Fibroblast of villous mesenchyme (primary cell): ENCODE measurements at places on chromosomes 3 and 15. TPM values are rescaled to one million over a fixed set of nuclear protein-coding genes. Genes with fewer than 3 reads are reported as not detected.

- no peak for DNase-seq
These were observed 48.0 kb downstream of the KLF15 start for GRCh38 chr3:126309165-126309564.

GRCh38 chr3:138945709-138946662, 951 bp downstream of the FOXL2 start:
- DNase-seq: peak; percentile 53

GRCh38 chr3:142022381-142022780, 127.0 kb downstream of the TFDP2 start:
- peak; percentile 60 for DNase-seq

GRCh38 chr15:61390138-61390537, 161.0 kb upstream of the RORA start:
- DNase-seq: peak; percentile 62

DNA sequence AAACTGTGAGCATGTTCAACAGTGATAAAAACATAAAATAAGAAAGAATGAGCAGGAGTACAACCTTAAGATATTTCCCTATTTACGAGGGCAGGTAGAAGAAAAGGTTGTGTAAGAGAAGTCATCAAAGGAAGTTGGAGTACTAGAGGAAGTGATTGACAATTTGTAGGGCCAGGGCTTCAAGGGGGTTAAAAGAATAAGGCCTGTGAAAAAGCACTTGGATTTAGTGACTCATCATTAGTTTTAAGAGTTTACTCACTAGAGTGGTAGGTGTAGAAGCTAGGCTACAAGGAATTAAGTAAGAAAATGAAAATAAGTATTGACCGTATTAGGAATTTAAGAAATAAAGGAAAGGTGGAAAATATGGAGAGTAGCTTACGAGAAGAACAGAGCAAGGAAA, 23.6 kb downstream of the KCNMB3 start:
- no peak for DNase-seq

- no peak for DNase-seq
These were observed 37.3 kb downstream of the CACNA1D start for GRCh38 chr3:53531749-53532148.

GRCh38 chr15:87045746-87046145, 966.1 kb downstream of the AGBL1 start:
- no peak for DNase-seq

DNA sequence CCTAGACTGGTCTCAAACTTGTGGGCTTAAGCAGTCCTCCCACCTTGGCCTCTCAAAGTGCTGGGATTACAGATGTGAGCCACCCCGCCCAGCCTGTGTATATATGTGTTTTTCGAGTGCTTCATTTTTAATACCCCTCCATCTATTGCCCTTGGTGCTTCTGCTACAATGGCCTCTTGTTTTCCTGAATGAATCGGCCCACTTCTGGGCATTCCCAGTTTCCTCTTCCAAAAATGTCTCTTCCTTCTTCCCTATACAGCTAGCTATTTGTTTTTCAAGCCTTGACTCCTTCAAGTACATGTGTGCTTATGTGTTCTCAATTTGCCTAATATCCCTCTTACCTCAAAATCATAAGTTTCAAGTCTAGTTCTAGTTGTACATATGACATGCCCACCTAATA, 16.7 kb downstream of the DIPK2A start:
- no peak for DNase-seq

- peak; percentile 84 for DNase-seq
These were observed 57.4 kb downstream of the MRPS25 start for GRCh38 chr3:15007681-15008141.

- DNase-seq: no peak
These were observed 520 bp downstream of the MESD start for GRCh38 chr15:80989081-80989517.

GRCh38 chr3:89335693-89336092, 228.3 kb downstream of the EPHA3 start:
- DNase-seq: no peak

The SAMMSON gene
- total RNA-seq: not detected in 2 replicates
